H7 (cell line): ENCODE measurements at places on chromosomes 1 and 21. TPM values are rescaled to one million over a fixed set of nuclear protein-coding genes. Genes with fewer than 3 reads are reported as not detected.

Gene TRPM2
- total RNA-seq = 0.42 and 0.48 TPM in 2 replicates

Gene TPTE
- not detected in 2 replicates for total RNA-seq

Gene IGSF3
- total RNA-seq = 58.7 and 69.0 TPM in 2 replicates

- DNase-seq = peak; percentile 96
Observed at GRCh38 chr1:174159252-174160108, at the start of gene RABGAP1L. Gene RABGAP1L, plus strand, starts transcription at chr1:174159520.

GRCh38 chr1:41242342-41243078 lies 404 bp upstream of the SCMH1 start:
- no peak for DNase-seq

DNA sequence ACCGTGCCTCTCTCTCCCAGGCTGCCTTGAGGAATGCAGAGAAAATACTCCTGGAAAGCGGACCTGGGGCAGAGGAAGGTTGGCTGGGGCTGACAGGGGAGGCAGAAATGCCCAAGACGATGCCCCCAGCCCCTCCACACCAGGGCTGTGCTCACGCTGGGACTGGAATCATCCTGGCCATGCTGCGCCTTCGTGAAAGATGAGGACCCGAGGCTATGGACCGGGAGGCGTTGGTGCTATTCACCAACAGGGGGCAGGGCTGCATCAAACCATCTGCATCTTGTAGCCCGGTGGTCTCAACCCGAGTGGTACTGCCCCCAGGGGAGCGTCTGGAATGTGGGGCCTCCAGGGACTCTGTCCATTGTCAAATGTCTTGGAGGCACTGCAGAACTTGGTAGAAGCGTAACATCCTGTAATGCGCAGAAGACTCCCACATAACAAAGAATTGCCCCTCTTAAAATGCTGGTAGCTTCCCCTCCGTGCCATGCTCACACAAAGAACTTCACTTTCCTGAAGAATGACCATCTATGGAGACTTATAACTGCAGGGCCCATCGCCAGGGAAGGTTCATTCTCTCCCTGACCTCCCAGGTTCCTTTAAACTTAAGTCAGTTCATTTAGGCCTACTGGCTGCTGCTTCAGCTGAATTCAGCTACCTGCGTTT lies 251.2 kb downstream of the RRAGC start:
- peak; percentile 91 for DNase-seq

GRCh38 chr1:177897998-177898654 lies 71.7 kb downstream of the SEC16B start:
- DNase-seq = no peak

- DNase-seq = no peak
Observed at GRCh38 chr1:168613038-168613451, 36.6 kb downstream of the XCL1 start.

DNA sequence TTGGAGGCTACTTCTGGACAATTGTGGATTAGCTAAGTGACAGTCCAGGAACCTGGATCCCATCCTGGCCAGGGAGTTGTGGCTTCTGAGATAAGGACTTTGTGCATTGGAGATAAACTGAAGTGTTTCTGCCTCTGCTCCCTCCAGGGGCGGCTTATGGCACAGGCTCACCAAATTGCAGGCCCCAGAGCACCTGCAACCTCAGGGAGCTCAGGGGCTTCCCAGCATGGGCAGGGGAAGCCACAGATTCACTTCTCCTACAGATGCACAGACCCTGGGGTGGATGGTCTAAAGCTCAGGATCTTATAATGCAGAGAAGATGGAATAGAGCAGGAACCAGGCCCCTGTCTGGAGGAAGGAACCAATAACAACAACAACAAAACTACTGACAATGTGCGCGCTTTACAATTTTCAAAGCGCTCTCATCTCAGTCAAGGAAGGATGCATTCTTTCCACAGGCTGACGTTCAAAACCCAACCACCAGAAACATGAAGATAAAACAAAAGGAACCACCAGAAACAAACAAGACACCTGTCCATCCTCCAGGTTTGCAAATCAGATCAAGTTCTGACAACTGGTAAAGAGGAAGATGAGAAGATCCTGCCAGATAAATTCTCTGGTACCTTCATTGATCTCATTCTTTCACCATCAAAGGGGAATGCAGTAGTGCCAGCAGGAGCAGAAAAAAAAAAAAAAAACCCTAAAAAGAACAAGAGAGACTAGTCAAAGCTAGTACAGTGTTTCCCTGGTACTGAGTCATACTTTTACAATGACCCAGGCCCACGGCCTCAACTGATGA lies 121.0 kb upstream of the IRF2BP2 start:
- peak; percentile 50 for DNase-seq

- DNase-seq = no peak
Observed at GRCh38 chr1:241706967-241707366, 54.9 kb downstream of the WDR64 start.

GRCh38 chr1:62271948-62272728 lies 47.1 kb downstream of the KANK4 start:
- DNase-seq = peak; percentile 66

DNA sequence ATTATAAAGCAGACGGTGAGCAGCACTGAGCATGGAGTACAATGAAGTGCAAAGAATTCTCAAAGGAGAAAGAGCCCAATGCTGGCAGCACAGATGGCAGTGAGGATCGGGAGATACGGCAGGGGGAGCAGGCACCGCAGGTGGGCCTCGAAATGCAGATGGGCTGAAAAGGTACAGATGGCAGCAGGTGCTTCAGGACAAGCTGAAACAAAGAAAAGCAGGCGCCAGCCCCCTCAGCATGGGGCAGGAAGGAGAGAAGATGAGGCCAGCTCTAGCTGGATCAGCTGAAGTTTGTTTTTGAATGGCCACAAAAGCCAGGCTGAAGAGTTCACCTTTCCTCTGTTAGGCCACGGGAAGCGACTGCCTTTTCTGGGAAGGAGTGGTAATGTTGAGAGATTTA lies 7.7 kb downstream of the CFAP298 start:
- DNase-seq = peak; percentile 85

- no peak for DNase-seq
Observed at GRCh38 chr1:109805486-109806165, 41.9 kb upstream of the EPS8L3 start.

- DNase-seq = no peak
Observed at GRCh38 chr1:5312862-5313261, 658.5 kb downstream of the AJAP1 start.
